Stimulated activated CD8-positive, alpha-beta memory T cell treated with anti-CD3 and anti-CD28 coated beads, Interleukin-4, amount 100 ng/mL, for 24 hours (primary cell): ENCODE measurements at places on chromosomes 1 and 21.

DNA sequence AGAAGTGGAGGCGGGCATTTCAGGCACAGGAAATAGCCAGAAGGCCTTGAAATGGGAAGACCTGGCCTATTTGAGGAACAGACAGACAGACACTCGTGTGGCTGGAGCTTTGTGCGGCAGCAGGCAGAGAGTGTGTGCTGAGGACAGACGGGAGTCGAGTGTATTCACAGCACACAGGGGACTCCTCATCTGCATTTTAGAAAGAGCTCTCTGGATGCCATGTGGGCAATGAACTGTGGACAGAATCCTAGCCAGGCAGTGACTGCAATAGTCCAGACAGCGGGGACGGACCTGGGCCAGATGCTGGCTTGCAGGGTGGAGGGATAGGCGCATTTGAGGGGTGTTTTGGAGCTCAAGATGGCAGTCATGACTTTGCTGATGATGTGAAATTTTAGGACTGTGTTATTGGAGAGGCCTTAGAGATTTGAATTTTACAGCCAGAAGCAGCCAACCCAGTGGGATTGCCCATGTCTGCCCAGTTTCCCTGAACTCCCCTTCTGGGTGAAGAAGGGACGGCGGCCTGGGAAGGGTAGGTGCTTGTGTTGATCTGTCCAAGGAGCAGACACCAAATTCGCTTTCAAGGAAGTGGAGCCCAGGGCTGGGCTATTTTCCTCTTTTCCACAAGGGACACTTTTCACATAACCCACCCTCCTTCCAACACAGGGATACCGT, 43.7 kb downstream of the CHAF1B start:
- DNase-seq = no peak

DNA sequence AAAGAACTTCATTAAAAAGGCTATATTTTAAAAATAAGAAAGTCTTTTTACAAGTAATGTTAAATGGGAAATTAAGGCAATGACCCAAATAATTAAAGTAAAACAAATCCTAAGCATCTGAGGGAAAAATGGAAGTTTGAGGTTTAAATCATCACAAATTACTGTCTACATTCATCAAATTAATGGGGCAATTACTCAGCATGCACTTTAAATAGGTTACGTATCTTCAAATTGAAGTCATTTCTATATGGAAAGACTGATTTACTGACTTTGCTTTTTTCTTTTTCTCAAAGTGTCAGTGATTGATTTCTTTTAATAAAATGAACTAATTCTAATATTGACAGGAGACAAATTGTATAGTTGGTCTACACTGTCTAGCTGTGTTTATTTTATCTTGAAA, 1452.3 kb downstream of the NCAM2 start:
- no peak for DNase-seq

DNA sequence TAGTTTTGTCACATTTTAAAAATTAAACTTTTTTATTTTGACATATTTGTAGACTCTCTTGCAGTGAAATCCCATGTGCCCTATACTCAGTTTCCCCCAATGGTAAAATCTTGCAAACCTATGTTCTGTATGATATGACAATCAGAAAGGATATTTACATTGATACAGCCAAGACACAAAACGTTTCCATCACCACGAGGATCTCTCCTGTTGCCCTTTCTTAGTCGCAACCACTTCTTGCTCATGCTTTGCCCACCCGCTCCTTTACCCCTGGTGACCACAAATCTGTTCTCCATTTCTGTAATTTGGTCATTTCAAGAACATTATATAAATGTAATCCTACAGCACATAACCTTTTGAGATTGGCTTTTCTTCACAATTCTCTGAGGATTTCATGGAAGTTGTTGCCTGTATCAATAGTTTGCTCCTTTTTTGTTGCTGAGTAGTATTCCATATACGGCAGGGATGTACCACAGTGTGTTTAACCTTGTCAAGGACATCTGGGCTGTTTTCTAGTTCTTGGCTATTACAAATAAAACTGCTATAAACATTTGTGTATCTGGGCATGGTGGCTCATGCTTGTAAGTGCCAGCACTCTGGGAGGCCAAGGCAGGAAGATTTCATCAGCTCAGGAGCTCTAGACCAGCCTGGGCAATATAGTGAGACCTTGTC, 14.0 kb upstream of the BATF3 start:
- no peak for DNase-seq

- no peak for DNase-seq
Observed at GRCh38 chr1:47388030-47388890, 27.8 kb upstream of the FOXE3 start.

- DNase-seq = no peak
Observed at GRCh38 chr1:4962836-4963235, 308.4 kb downstream of the AJAP1 start.
